ENCODE measurements at places on chromosomes 3 and 15.

GRCh38 chr3:71733319-71733718, 8.1 kb upstream of the EIF4E3 start:
- peaks cover 2% of the 10 kb centered on the region for H3K36me3 ChIP-seq
- H3K27ac ChIP-seq: no peak overlapping the region
- peaks cover 13% of the 10 kb centered on the region for H3K27me3 ChIP-seq
- DNase-seq: no peak
- peaks cover 30% of the 10 kb centered on the region for H3K4me1 ChIP-seq
- H3K4me3 ChIP-seq: no peak overlapping the region

DNA sequence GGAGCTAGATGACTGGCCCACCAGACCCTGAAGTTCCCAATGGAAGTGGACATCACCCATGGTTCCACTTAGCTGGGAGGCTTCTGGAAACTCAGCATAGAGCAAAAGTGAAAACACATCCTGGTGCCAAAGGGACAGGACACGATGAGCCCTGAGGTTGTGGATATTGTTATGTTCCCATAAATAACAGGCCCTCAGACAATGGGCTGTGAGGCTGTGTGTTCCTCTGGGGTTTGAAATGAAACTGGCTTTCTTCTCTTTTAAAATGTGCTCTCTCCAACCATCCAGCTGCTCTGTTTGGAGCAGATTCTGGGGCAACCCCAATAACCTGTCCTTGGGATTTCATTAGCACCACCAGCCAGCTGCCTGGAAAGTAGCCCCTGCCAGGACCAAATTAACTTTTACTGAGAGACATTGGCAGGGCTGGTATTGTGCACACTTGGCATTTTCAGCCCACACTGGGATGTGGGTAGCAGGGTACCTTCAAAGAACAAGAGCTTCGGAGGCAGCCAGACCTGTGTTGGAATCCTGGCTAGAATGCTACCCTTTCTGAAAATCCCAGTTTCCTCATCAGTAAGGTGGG, 97.5 kb downstream of the DNAJB8 start:
- no peaks in the 10 kb centered on the region for H3K27me3 ChIP-seq
- peaks cover 5% of the 10 kb centered on the region for H3K4me1 ChIP-seq
- no peak for DNase-seq
- H3K36me3 ChIP-seq: no peaks in the 10 kb centered on the region
- no peak overlapping the region for H3K4me3 ChIP-seq

GRCh38 chr3:10251006-10251405, 2.7 kb downstream of the TATDN2 start:
- peak overlapping the region; percentile 96 for H3K4me3 ChIP-seq
- H3K27ac ChIP-seq: peak overlapping the region; percentile 1
- DNase-seq: no peak
- H3K36me3 ChIP-seq: peaks cover 63% of the 10 kb centered on the region
- peaks cover 75% of the 10 kb centered on the region for H3K4me1 ChIP-seq
- H3K27me3 ChIP-seq: no peaks in the 10 kb centered on the region

GRCh38 chr3:7576071-7576470, 715.2 kb downstream of the GRM7 start:
- H3K4me1 ChIP-seq: no peaks in the 10 kb centered on the region
- no peaks in the 10 kb centered on the region for H3K36me3 ChIP-seq
- DNase-seq: no peak

GRCh38 chr3:50248387-50248786, 12.4 kb downstream of the GNAI2 start:
- peaks cover 61% of the 10 kb centered on the region for H3K4me1 ChIP-seq
- H3K27ac ChIP-seq: peak overlapping the region; percentile 74
- H3K27me3 ChIP-seq: no peaks in the 10 kb centered on the region
- no peak overlapping the region for H3K4me3 ChIP-seq

- H3K4me1 ChIP-seq: no peaks in the 10 kb centered on the region
- H3K36me3 ChIP-seq: no peaks in the 10 kb centered on the region
- no peak for DNase-seq
- no peak overlapping the region for H3K4me3 ChIP-seq
- no peak overlapping the region for H3K27ac ChIP-seq
- H3K27me3 ChIP-seq: peaks cover 8% of the 10 kb centered on the region
Observed at GRCh38 chr3:67094167-67094566, 96.1 kb downstream of the KBTBD8 start.

GRCh38 chr3:61862614-61863289, 301.4 kb downstream of the PTPRG start:
- no peaks in the 10 kb centered on the region for H3K4me1 ChIP-seq
- no peak overlapping the region for H3K4me3 ChIP-seq
- no peak for DNase-seq
- H3K27me3 ChIP-seq: no peaks in the 10 kb centered on the region
- no peak overlapping the region for H3K27ac ChIP-seq
- H3K36me3 ChIP-seq: no peaks in the 10 kb centered on the region

DNA sequence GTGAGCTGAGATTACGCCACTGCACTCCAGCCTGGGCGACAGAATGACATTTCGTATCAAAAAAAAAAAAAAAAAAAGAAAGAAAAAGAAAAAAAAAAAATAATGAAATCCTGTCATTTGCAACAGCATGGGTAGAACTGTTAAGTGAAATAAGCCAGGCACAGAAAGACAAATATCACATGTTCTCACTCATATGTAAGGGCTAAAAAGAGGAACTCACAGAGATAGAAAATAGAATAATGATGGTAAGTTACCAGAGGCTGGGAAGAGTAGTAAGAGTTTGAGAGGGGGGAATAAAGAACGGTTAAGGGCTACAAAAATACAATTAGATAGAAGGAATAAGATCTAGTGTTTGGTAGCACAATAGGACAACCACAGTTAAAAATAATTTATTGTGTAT, 19.7 kb downstream of the DENND6A start:
- H3K4me3 ChIP-seq: no peak overlapping the region
- H3K4me1 ChIP-seq: peaks cover 30% of the 10 kb centered on the region
- no peaks in the 10 kb centered on the region for H3K27me3 ChIP-seq

DNA sequence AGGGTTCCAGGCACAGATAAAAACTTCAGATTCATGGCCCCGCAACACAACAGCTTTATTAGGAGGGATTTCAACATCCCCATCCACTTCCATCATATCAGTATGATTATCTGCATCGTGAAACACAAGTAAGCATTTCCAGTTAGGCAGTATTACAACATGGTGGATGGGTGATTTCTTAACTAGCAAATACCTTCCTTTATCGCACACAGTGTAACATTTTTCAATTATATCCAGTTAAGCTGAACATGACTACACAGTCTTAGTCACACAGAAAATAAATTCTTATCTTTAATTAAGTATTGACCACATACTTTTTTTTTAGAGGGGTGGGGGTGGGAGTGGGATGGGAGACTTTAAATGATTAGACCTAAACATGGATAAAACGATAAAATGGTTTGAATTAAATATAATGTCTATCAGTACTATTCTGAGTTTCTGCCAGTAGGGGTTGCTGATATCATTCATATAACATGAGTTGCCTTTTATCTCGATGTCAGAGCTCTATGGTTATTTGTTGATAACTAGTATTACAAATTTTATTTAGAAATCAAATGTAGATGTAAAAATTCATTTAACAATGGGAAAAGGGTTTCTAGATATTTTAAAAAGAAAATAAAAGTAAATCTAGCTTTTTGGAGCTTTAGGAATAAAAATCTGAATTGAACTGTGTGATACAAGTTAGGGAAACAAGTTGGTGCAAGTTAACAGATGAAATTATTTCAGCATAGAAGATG, 146.6 kb downstream of the TBL1XR1 start:
- H3K4me1 ChIP-seq: peaks cover 7% of the 10 kb centered on the region
- H3K4me3 ChIP-seq: no peak overlapping the region
- no peaks in the 10 kb centered on the region for H3K27me3 ChIP-seq
- H3K27ac ChIP-seq: no peak overlapping the region
- DNase-seq: no peak

- H3K27me3 ChIP-seq: peaks cover 23% of the 10 kb centered on the region
- peaks cover 3% of the 10 kb centered on the region for H3K36me3 ChIP-seq
- no peak overlapping the region for H3K4me3 ChIP-seq
- DNase-seq: no peak
- H3K4me1 ChIP-seq: peaks cover 5% of the 10 kb centered on the region
Observed at GRCh38 chr15:96340598-96341512, 10.4 kb downstream of the NR2F2 start.

- no peaks in the 10 kb centered on the region for H3K36me3 ChIP-seq
- no peak for DNase-seq
- H3K4me1 ChIP-seq: no peaks in the 10 kb centered on the region
- H3K27ac ChIP-seq: no peak overlapping the region
- H3K27me3 ChIP-seq: no peaks in the 10 kb centered on the region
- no peak overlapping the region for H3K4me3 ChIP-seq
Observed at GRCh38 chr3:3020209-3020608, 90.0 kb downstream of the IL5RA start.

DNA sequence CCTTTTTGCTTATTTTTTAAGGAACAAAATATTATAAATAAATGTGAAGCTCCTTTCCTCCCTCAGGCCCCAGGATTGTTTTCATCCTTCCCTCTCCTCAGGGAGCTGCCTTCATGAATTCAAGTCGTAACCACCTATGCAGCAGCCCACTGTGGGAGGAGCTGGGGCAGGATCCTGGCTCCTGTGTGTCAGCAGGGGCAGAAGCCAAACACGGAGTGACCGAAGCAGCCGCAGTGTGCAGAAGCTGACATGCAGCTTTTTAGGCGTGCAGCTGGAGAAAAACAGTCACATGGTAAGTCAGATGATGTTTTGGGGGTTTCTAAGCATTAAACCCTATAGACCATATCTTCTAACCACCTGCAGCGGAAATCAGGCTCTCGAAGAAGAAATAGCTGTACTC, 231.3 kb downstream of the OCA2 start:
- DNase-seq: no peak
- H3K4me1 ChIP-seq: no peaks in the 10 kb centered on the region
- H3K4me3 ChIP-seq: no peak overlapping the region
- H3K27ac ChIP-seq: no peak overlapping the region
- no peaks in the 10 kb centered on the region for H3K36me3 ChIP-seq
- H3K27me3 ChIP-seq: no peaks in the 10 kb centered on the region

GRCh38 chr3:141331377-141332318, 36.7 kb upstream of the ZBTB38 start:
- no peak for DNase-seq
- H3K27me3 ChIP-seq: peaks cover 8% of the 10 kb centered on the region
- H3K4me3 ChIP-seq: no peak overlapping the region
- H3K27ac ChIP-seq: no peak overlapping the region
- no peaks in the 10 kb centered on the region for H3K4me1 ChIP-seq
- H3K36me3 ChIP-seq: no peaks in the 10 kb centered on the region

GRCh38 chr3:136075811-136076210, 110.3 kb downstream of the PPP2R3A start:
- H3K27me3 ChIP-seq: no peaks in the 10 kb centered on the region
- no peak overlapping the region for H3K4me3 ChIP-seq
- H3K4me1 ChIP-seq: peaks cover 2% of the 10 kb centered on the region
- no peak for DNase-seq

DNA sequence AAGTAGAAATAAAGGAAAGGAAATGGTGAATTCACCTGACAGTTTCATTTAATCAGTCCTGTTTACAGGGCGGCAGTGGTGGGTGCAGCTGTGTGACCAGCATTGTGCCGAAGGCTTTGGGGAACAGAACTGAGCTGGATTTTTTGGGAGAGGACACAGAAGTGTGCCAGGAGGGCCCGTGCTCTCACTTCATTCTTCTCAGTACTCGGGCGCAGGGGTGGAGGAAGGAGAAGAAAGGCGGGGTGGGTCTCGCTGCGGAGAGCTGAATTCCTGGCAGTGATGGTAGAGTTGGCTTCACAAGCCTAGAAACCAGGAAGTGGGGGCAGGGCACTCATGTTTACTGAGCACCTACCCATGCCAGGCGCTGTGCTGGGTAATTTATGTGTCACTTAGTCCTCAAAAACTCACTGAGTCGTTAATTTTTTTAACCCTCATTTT, 64.6 kb downstream of the CRTC3 start:
- H3K4me3 ChIP-seq: peak overlapping the region; percentile 64
- no peaks in the 10 kb centered on the region for H3K27me3 ChIP-seq
- peak; percentile 92 for DNase-seq

- no peaks in the 10 kb centered on the region for H3K27me3 ChIP-seq
- no peaks in the 10 kb centered on the region for H3K36me3 ChIP-seq
- no peak overlapping the region for H3K27ac ChIP-seq
- no peak for DNase-seq
Observed at GRCh38 chr3:42148982-42149432, 57.9 kb downstream of the TRAK1 start.

- H3K27ac ChIP-seq: no peak overlapping the region
- H3K27me3 ChIP-seq: no peaks in the 10 kb centered on the region
- no peaks in the 10 kb centered on the region for H3K4me1 ChIP-seq
- H3K36me3 ChIP-seq: no peaks in the 10 kb centered on the region
- H3K4me3 ChIP-seq: no peak overlapping the region
Observed at GRCh38 chr3:172641291-172641690, 69.6 kb downstream of the NCEH1 start.

DNA sequence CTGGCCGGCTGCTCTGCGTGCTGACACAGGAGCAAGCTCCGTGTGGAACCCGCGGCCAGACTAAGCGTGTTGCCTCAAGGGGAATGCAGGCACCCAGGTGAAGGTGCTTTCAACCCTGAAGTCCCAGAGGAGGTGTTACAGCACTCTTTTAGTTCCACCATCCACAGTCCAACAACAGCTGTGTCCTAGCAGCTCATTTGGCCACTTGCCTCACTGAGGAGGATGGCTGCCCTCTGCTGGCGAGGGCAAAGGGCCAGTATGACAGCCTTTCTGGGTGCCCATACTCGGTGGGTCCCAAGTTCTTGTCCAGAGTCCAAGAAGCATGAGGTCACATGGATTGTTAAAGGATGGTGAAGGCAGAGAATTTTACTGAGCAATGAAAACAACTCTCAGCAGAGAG, 87.8 kb downstream of the C3orf85 start:
- no peaks in the 10 kb centered on the region for H3K36me3 ChIP-seq
- no peak overlapping the region for H3K4me3 ChIP-seq

DNA sequence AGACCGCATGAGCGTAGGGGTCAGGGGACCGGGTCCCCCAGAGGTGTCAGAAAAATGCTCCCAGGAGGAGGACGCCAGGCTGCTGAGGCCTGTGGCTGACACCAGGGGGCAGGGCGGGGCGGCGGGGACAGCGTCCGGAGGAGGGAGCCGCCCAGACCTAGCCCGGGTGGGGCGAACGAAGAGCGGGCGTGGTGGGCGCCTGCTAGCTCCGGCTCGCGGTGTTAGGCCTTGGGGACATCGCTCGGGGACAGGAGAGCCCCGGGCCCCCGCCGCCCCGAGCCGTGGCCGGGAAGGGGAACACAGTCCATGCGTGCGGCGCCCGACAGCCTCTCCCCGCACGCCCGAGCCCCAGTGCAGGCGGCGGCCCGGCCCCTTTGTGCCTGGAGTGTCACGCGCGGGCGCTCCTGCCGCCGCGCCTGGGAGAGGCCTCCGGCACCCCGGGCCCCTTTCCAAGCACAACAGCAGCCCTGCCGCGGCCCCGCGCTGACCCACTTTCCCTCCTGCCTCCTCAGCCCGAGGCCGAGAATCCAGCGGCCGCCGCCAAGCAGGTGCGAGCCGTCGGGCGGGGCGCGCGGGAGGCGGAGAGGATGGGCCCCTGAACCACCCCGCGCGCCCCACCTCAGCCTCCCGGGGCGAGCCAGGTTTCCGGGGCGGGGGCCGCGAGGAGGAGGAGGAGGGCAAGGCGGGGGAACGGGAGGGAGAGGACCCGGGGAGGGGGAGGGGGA, 111.0 kb upstream of the KLF13 start:
- peak overlapping the region; percentile 69 for H3K4me3 ChIP-seq
- peaks cover 65% of the 10 kb centered on the region for H3K4me1 ChIP-seq
- H3K27me3 ChIP-seq: peaks cover 10% of the 10 kb centered on the region
- peaks cover 9% of the 10 kb centered on the region for H3K36me3 ChIP-seq
- H3K27ac ChIP-seq: peak overlapping the region; percentile 94

Measured in activated naive CD4-positive, alpha-beta T cell treated with anti-CD3 and anti-CD28 coated beads, Interleukin-2, amount 10 ng/mL, durations not matched to agents 7 days and 5 days (primary cell).